ENCODE measurements at places on chromosomes 4 and X.

DNA sequence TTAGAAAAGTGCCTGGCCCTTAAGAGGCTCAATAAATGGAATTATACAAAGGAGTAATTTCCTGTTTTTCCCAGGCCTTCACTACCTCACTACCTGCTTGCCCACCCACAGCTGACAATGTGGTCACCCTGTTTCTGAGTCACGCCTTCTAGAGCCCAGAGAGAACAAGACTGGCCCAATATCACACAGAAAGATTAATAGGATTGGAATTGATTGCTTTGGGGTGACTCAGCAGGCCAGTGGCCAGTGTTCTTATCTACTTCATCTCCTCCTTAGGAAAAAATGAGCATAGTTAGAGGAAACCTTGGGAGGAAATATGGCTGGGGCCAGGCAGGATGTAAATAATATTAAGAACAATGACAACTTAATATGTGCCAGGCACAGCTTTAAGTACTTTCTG, 4.5 kb upstream of the FGF16 start:
- no peak for DNase-seq

DNA sequence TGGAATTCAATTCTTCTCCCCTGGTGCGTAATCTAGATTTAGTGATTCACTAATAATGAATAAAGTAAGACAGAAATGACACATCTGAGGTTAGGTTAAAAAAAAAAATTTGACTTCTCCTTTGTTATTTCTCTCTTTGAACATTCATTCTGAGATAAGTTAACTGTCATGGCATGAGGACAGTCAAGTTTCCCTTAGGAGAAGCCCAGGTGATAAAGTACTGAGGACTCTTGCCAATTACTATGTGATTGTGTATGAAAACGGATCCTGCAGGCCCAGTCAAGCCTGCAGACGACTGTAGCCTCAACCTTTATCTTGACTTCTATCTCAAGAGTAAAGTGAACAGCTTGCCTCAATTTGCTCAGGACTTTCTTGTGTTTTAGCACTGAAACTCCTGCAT, 293.2 kb downstream of the PRR32 start:
- DNase-seq, result no peak

GRCh38 chr4:136644279-136644678, 888.0 kb downstream of the PCDH18 start:
- no peak for DNase-seq

DNA sequence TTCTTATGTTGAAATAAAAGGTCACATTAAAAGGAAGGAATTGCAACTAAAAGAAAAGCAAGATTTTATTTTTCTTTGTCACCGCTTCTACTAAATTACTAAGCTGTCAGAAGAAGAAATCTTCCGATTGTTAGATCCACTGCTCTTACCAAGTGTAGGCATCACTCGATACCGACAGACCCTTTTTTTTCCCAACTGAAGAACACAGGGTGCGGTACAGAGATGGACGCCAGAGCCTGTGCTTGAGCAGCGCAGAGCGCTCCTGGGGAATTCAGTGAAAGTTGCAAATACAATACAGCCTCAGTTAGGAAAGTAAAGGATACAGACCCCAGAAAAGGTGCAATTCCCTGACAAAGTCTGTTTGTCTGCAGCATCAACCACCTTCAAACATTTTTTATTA, 94.9 kb upstream of the WDR17 start:
- no peak for DNase-seq

- DNase-seq, result no peak
Measured at GRCh38 chrX:104668550-104668949, 102.6 kb downstream of the IL1RAPL2 start.

Data from KG1 (cell line).